Stimulated activated naive CD8-positive, alpha-beta T cell treated with anti-CD3 and anti-CD28 coated beads, Interleukin-15, Interleukin-2, amounts not matched to agents 100 U/mL and 50 U/mL, for 24 hours (primary cell): ENCODE measurements at places on chromosomes 2 and 18.

- no peak for DNase-seq
These were observed 11.6 kb downstream of the KLHL14 start for GRCh38 chr18:32761231-32761630.

GRCh38 chr2:69585855-69586555 is 57.5 kb downstream of the AAK1 start:
- DNase-seq: no peak

DNA sequence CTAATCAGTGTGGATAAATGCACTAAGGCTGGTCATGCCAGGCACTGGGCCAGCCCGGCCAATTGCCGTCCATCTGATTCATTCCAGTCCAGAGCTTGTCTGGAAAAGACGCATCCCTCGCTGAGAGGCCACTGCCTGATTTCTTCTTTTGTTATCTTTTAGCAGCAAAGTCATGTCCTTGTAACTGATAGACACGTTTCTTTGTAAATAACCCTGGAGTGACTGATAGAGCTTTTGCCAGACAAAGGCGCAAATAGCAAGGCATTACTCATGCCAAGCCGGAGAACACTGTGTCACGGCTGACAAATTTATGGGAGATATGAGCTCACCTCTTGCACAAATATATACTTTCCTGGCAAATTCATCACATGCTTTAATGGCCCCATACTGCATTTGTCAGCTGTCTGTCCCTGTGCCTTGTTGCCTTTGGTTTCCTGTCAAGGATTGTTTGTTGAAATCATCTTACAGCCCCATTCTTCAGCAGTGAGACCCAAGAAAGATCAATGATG is 164.4 kb downstream of the ETAA1 start:
- no peak for DNase-seq

DNA sequence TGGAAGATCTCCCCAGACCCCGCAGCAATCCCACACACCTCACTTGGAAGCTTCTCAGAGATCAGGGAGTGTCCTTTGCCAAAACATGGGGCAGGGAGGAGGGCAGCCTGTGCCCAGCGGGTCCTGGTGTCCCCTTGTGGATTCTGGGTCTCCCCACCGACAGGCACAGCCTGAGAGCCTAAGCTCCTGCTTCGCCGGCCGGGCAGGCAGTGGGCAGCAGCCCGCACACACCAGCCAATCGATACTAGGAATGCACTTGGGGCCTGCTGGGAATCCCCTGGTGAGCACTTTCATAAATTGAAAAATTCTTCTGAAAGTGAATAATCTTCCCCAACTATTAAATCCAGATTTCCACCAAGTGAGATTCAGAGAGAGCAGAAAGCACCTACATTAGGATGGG is 246.0 kb downstream of the ATAD2B start:
- no peak for DNase-seq

DNA sequence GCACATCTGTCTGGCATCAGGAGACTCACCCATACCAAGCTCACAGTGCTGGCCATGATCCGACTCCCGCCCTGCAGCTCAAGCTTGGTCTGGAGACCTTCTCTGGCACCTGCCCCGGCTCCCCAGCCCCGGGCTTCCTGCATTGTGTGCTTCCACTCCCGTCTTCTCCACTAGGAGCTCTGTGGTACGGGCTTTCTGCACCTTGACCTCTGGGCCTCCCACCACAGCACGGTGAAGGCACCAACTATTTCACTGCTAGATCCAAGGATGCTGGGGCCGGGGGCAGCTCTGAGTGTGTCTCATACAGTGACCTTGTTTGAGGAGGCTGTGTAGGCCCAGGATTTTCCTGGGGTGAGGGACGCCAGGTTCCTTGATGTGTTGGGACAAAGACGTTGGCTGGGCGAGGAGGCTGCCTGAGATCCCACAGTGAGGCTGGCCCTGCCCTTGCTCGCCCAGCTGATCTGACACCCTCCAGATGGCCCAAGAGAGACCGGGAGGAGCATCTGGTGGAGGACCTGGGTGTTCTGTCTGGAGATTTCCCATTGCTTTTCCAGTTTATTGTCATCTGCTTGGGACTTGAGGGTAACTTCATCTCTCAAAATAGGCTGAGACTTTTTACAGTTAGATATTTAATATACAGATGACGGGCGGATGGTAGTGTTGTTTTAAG is 64.0 kb downstream of the HPCAL1 start:
- DNase-seq: no peak

DNA sequence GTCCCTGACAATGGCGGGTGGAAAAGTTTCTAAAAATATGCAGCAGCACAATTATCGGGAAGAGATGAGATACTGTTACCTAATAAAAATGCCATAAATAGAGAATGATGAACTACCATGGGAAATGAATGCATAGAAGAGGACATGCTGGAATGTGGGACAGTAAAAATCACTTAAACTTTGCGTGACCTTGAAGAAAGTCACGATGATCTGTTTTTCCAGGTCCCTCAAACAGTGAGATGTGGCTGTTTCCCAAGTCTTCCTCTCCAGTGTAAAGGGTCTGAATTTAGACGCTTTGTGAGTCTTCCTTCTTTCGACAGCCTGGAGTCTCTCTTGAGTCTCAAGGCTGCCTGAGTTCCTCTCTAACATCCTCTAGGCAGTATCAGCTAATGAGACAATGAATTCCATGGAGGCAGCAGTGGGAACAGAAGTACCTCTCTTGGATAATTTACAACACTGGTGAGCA is 1.4 kb downstream of the CLUL1 start:
- no peak for DNase-seq

DNA sequence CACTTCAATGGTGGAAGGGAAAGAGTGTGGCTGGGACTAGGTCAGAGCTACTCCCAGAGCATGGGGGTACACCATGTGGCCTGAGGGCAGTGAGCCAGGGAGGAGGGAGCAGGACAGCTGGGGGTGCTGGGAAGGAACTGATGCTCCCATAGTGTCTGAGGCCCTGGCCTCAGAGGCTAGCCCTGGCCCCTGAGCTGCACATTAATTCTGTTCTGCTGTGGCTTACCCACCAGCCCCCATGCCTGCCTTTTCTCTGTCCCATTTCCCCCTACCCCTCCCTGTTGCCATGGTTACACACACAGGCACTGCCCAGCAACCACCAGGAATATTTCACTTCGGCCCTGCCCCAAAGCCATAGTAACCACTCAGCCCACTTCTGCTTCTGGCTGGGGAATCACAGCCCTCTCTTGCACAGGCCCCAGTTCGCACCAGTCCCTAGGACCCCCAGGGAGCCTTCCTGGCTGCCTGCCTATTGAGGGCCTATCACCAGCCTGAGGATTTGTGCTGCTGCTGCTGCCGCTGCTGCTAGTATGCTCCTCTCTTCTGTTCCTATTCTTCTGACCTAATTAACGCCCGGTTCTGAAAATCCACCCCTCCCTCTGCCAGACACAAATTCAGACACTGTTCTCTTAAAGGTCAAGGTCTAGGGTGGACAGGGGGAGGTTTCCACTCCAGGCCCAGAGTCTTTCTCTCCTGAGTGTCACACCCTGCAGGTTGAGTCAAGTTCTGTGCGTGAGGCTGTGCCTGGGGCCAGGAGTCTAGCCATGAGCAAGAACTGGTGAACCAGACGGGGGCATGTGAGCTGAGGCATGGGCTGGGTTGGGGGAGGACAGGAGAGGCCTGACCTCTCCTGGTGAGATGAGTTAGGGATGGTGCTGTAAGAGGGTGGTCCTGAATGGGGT is 87.1 kb upstream of the MCFD2 start:
- DNase-seq: no peak

DNA sequence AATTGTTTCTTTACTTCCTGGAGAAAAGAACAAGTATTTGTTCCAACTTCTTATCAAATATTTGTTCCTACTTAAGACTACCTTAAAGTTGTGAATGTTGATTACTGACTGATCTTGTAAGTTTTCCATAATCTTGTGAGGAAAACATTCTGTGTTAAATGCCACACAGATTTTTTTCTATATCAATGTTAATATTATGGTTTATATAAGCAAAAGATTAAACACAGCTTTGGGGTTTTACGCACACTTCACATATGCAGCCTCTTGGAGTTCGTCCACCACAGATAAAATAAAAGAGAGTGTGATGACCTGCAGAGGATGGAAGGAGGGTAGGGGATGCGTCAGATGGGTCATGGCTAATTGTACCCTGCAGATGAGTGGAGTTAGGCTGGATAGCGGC is 780.0 kb upstream of the SALL3 start:
- DNase-seq: no peak

DNA sequence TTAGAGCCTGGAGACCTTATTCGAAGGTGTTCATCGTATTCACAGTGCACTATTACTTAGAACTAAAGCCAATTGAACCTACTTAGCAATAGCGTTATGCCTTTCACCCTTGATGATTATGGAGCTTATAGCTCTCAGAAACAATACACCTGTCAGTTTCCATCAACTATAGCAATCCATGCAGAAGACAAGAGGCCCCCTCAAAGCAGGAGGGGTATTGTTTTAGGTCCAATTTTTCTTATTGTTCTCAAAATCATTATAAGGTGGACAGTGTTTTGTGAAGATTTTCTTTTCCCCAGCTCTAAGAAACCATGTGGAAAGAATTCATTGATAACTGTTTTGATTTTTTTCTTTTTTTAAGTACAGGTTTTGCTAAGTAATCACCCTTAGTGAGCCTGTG is 135.5 kb downstream of the MEIS1 start:
- no peak for DNase-seq

GRCh38 chr2:229154381-229154780 is 116.7 kb downstream of the PID1 start:
- no peak for DNase-seq

GRCh38 chr18:7038330-7038851 is 79.2 kb downstream of the LAMA1 start:
- DNase-seq: peak; percentile 9

GRCh38 chr18:666177-666576 is 8.7 kb downstream of the TYMS start:
- DNase-seq: no peak

GRCh38 chr2:110216199-110216598 is 3.9 kb upstream of the MTLN start:
- no peak for DNase-seq

DNA sequence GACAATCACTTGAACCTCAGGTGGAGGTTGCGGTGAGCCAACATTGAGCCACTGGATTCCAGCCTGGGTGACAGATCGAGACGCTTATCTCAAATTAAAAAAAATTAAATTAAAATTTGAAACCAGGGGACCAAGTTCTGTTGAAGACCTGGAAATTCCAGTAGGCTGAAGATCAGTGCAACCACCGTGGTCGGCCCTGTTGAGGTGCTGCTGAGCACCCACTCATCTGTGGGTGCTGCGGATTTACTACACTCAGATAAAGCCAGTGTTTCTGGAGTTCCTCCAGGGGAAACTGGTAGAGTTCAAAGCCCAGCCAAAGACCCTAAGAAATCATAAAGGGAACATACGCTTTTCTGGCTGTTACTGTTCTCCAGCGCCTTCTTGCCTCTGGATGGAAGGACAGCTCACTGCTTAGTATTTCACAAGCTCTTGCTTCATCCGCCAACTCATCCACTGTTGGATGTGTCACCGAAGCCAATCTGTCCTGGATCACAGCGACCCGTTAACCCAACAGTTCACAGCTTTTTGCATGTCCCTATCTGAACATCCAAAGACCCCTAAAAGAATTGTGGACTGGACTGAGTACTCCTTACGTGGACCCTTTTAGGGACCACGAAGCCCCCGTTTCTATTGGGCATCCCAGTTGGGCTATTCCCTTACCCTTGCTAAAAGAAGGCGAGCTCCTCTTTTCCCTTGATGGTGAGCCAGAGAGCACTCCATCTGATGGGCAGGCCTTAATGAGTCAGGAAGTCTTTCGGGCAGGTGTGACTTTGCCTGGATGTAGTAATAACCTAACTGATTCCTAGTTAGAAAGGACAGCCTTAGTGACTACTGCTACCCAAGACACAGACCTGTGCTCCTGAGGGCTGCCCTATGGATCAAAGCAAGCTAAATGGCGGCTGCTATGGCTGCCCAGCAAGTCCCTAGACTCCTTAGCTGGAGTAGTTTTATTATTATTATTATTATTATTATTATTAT is 6.0 kb upstream of the ALPP start:
- DNase-seq: no peak

GRCh38 chr2:26692279-26692896 is at the start of gene KCNK3:
Gene KCNK3, plus strand, starts transcription at chr2:26692722. Its CDS starts 154 bp downstream, at chr2:26692876.
- DNase-seq: peak; percentile 59

DNA sequence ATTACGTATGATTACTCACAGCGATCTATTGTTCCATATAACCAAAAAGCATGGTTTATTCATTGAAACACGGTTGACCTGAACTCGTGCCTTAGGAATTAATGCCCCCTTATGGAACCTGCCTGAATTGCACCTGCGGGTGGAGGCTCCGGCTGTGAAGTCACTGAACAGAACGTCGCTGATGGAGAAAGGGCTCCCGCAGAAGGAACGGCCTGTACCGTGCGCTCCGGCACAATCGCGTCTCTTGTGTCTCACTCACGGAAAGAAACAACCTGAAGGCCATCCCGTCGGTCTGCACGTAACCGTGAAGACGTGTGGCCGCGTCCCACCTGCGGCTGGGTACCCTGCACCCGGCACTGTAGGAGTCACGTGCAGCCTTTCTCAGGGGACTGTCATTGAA is 133.1 kb downstream of the NFATC1 start:
- peak; percentile 82 for DNase-seq
